BE2C (cell line): ENCODE measurements at places on chromosomes 3 and 15.

- no peak for DNase-seq
Observed at GRCh38 chr3:52498137-52499054, 3.3 kb downstream of the STAB1 start.

DNA sequence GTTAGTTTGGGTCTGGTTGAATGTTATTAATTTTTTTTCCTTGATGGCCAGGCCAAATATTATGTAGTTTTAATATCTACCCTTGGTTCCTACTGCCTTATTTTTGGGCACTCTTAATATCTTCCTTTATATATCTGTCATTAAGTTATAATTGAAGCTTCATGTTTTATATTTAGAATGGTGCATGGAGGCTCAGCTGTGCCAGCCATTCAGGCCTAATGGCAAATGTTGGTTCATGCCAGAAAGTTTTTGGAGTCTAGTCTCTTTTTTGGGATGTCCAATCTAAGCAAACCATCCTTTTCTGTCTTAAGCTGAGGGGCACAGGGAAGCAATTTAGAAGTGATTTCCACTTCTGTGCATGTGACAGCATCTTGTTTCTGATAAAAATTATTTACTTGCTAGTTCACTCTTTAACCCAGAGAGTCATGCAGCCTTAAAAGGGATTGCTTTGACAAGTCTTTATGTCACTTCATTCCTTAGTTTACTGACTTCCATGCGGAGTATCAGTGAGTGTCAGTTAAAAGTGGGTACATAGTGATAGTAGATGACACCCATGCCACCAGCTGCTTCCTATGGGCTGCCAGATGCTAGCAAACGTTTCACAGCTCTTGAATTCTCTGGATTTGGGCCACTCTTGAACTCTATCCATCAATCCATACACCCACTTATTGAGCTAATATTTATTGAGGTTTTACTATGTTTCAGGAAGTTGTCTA, 33.0 kb downstream of the MITF start:
- DNase-seq = no peak

DNA sequence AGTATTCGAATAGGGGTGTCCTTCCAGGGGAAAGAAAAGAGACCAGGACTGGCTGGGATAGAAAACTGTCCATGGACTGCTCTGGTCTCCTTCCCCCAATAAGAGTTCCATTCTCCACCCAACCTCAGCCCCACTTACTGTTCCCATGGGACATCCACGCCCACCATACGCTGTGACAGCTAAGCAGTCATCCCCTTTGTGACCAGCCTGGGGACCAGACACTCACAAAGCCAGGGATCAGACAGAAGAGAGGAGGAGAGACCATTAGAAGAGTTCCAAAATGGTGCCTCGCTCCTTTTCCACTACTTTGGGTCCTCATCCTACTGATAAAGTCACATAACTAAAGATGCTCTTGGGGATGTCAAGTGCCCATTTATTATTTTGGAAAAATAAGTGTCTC, 27.6 kb upstream of the GNB5 start:
- no peak for DNase-seq

- no peak for DNase-seq
Observed at GRCh38 chr3:14605067-14605466, 46.5 kb upstream of the CCDC174 start.

DNA sequence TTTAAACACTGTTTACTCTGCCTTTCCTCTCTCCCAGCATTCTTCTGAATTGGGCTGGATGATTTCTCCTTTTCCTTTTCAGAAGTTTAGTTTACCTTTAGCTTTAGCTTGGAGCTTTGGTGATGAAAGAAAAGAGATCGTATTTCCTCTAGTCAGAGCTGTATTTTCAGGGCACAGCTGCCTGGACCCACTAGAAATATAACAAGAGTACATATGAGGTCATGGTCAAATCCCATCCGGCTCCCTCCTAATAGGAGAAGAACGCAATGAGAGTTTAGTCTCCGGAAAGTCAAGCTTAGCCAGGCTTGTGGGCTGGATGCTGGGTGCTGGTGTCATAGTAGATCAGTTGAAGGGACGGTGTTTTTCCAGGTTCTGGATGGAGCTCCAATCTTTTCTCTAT, 177.1 kb upstream of the PFN2 start:
- no peak for DNase-seq

- peak; percentile 96 for DNase-seq
Observed at GRCh38 chr3:128404276-128405068, 62.2 kb downstream of the DNAJB8 start.

DNA sequence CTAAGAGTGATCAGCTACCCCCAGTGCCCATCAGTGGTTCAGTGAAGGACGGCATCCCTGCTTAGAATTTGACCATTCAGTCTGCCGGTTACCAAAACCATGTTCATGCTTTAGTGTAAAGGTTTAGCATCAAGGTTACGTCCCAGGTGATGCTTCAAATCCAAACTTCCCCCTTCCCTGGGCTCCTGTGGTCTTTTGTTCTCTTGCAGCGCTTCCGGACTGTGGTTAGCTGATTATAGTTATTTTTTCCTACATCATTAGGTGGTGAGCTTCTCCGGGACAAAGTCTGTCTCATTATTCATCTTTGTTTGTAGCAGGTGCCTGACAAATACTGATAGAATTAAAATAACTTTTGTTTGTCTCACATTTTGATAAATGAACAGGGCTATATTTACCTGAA, 28.3 kb upstream of the MYZAP start:
- no peak for DNase-seq

DNA sequence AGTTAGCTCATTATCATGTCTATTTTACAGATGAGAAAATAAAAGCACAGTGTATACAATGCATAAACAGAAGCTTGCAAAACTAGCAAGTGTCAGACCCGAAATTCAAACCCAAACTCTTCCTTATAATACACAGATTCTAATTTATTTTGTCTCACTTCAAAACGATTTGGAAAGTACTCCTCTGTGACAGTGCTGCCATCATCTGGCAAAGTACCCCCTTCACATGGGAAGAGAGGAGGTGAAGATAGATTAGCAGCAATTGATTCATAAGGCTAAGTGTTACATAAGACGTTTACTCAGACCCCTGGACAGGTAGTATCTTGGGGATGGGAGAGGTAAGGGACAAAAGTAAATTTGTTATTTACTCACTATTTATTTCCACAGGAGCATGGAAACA, 744.0 kb upstream of the SGO1 start:
- DNase-seq = no peak

GRCh38 chr3:197555281-197556261, at the start of gene BDH1:
TSS of gene BDH1 (minus strand) at chr3:197555968. CDS start at chr3:197546443, 9,525 bp downstream.
- DNase-seq = peak; percentile 76

DNA sequence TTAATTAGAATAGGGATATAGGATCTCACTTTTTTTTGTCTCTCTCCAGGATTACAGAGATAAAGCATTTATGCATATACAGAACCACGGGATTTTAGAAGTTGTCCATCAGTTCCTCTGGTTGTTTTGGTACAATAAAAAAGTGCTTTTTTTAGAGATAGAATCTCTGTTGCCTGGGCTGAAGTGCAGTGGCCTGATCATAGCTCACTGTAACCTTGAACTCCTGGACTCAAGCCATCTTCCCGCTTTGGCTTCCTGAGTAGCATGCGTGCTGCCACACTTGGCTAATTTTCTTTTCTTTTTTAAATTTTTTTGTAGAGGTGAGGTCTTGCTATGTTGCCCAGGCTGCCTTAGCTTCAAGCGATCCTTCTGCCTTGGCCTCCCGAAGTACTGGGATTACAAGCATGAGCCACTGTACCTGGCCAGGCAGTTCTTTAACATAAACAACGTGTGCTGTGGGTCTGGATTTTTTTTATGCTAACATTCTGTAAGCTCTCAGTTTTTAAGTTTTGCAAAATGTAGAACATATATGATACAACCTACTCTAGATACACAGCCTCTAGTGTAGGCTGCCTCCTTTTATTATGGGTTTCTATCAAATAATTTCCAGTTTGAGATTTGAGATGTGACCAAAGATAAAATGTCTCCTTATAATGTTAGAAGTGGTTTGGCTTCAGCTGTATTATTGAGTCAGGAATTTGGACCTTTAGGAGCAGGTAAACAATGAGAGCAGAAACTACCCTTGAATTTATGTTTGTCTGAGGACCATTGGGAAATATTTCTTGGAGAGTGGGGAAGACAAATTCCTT, 57.4 kb upstream of the ULK4 start:
- no peak for DNase-seq

DNA sequence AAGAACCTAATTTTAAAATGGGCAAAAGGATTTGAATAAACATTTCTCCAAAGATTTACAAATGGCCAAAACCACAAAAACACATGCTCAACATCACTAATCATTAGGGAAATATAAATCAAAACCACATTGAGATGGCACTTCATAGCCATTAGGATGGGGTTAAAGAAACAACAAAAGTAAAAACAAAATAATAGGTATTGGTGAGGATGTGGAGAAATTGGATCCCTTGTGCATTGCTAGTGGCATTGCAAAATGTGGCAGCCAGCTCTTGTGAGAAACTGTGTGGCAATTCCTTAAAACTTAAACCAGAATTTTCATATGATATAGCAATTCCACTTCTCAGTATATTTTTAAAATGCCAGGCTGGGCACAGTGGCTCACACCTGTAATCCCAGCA, 126.5 kb downstream of the STT3B start:
- DNase-seq = no peak

DNA sequence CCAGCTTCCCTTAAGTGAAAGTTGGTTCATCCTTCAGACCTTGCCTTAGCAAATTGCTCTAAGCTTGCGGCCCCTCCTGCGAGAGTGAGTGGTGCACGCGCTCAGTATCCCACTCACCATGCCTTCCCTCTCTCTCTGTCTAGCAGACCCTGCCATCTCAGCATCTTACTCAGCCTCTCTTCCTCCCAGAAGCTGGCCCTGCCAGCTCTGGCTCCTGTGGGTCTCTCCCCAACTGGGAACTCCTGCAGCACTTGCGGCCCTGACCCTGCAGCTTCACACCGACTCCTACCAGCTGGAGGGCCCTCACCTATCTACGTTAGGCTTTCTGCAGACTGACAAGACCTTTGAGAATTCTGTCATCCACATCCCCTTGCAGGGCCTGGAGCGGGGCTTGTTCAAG, 286.1 kb upstream of the TLE3 start:
- peak; percentile 34 for DNase-seq

GRCh38 chr3:15205482-15205933, 538 bp upstream of the CAPN7 start:
- no peak for DNase-seq

- DNase-seq = no peak
Observed at GRCh38 chr15:39127151-39127790, 453.6 kb upstream of the THBS1 start.

- DNase-seq = no peak
Observed at GRCh38 chr3:126518779-126519177, 1.2 kb upstream of the UROC1 start.

- DNase-seq = peak; percentile 77
Observed at GRCh38 chr3:139318431-139318816, 25.4 kb upstream of the MRPS22 start.

- no peak for DNase-seq
Observed at GRCh38 chr3:6935970-6936369, 75.1 kb downstream of the GRM7 start.

GRCh38 chr3:129485721-129486663, 42.4 kb upstream of the RHO start:
- no peak for DNase-seq

GRCh38 chr3:190385731-190386688, 2.0 kb upstream of the CLDN16 start:
- DNase-seq = no peak

DNA sequence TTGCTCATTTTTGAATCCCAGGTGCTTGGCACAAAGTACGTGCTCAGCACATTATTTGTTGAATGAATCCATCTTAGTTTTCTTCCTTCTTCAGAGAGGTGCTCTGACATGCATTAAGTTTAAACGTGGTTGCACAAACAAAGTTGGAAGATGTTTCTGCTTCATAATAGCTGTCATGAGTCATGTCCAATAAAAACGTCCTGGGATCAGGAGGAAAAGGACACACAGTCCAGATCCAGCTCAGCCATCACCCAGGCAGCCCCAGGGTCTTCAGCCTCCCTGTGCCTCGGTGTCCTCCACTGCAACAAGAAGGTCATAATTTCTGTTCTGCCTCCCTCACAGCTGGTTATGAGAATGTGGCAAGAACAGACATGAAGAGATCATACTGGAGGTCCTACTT, 55.4 kb downstream of the CCNL1 start:
- DNase-seq = no peak

- DNase-seq = no peak
Observed at GRCh38 chr3:183008800-183009199, 28.5 kb upstream of the DCUN1D1 start.

GRCh38 chr3:23129817-23130216, 73.3 kb upstream of the UBE2E2 start:
- DNase-seq = no peak

- DNase-seq = no peak
Observed at GRCh38 chr3:149402481-149402880, 25.0 kb upstream of the TM4SF1 start.

GRCh38 chr3:65986285-65986684, 52.4 kb downstream of the MAGI1 start:
- DNase-seq = no peak
